ENCODE measurements at places on chromosomes 4 and X. TPM values are rescaled to one million over a fixed set of nuclear protein-coding genes. Genes with fewer than 3 reads are reported as not detected.
A peak's percentile ranks its signal among the peaks of the same experiment; 100 is the strongest.

DNA sequence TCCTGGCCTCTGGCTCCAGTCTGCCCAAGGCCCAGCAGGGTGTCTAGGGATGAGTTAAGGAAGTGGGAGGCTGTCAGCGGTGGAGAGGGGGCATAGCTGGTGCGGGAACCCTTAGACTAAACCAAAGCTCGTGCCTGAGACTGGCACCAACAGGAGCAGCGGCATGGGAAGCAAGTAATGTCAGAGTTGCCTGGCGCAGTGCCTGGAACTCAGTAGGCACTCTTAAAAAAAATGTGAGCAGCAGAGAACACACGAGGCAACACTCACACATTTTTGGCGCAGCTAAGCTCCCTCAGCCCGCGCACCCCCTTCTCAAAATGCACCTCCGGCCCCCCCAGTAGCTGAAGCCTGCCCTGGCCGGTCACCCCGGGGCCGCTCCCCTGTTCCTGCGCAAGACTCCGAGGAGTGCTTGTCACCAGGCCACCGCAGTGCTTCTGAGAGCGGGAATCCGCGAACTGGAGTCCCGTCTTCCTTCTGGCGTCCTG is 583 bp downstream of the GABRE start:
- peak; percentile 45 for DNase-seq
- peaks cover 9% of the 10 kb centered on the region for H3K4me1 ChIP-seq
- H3K36me3 ChIP-seq: no peaks in the 10 kb centered on the region
- H3K27me3 ChIP-seq: no peaks in the 10 kb centered on the region

GRCh38 chr4:6991771-6992557 is 51.2 kb upstream of the TADA2B start:
- peak; percentile 70 for DNase-seq
- H3K4me1 ChIP-seq: peaks cover 43% of the 10 kb centered on the region
- H3K27ac ChIP-seq: peak overlapping the region; percentile 65
- no peak overlapping the region for H3K4me3 ChIP-seq
- no peaks in the 10 kb centered on the region for H3K27me3 ChIP-seq
- no peaks in the 10 kb centered on the region for H3K36me3 ChIP-seq

DNA sequence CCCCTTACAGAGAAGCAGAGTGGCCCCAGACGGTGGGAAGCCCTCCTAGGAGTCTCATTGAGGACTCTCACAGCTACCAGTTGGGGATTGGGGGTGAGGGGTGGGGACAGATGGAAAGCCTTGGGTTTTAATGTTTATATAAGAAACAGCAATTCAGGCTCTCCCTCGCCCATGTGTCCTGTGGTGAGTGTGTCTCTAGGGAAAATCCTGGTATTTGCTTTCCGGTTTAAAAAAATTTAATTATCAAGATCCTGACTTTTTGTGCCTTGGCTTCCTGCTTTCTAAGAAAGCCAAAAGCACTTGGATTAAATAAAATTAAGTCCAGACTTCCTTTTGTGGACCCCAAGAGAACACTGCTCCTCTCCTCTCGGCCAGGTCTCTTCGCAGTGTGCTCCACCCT is 93.8 kb downstream of the SOWAHB start:
- H3K36me3 ChIP-seq: no peaks in the 10 kb centered on the region
- no peak overlapping the region for H3K27ac ChIP-seq
- no peak overlapping the region for H3K4me3 ChIP-seq
- no peak for DNase-seq
- no peaks in the 10 kb centered on the region for H3K27me3 ChIP-seq
- no peaks in the 10 kb centered on the region for H3K4me1 ChIP-seq

GRCh38 chr4:86846921-86847320 is 2.3 kb downstream of the SLC10A6 start:
- no peak for DNase-seq
- no peak overlapping the region for H3K27ac ChIP-seq
- H3K27me3 ChIP-seq: no peaks in the 10 kb centered on the region
- no peaks in the 10 kb centered on the region for H3K36me3 ChIP-seq
- no peak overlapping the region for H3K4me3 ChIP-seq
- no peaks in the 10 kb centered on the region for H3K4me1 ChIP-seq

GRCh38 chr4:184475096-184475461 is 729 bp upstream of the IRF2 start:
- H3K4me3 ChIP-seq: peak overlapping the region; percentile 81
- peak overlapping the region; percentile 94 for H3K27ac ChIP-seq
- H3K36me3 ChIP-seq: no peaks in the 10 kb centered on the region
- H3K4me1 ChIP-seq: peaks cover 45% of the 10 kb centered on the region
- no peaks in the 10 kb centered on the region for H3K27me3 ChIP-seq

GRCh38 chrX:148270499-148270898 is 229.9 kb upstream of the AFF2 start:
- no peak overlapping the region for H3K4me3 ChIP-seq
- no peaks in the 10 kb centered on the region for H3K36me3 ChIP-seq
- no peak for DNase-seq
- H3K27ac ChIP-seq: no peak overlapping the region

DNA sequence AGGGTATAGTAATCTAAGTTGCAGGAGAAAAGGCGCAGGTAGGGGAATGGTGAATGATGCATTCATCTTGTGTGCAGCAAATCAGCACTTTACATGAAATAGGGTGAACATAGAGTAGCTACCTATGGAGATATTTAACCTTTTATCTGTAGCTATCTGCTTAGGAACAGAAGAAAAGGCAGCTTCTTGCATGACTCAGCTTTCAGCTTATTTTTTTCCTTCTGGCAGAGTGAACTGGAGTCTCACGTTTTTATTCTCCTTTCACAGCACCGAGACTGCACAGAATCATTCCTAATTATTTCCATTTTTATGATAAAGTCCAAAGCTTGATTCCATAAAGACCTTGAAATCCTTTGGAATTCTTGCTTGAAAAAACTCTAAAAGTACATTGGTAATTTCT is 4.8 kb upstream of the SCOC start:
- peaks cover 5% of the 10 kb centered on the region for H3K4me1 ChIP-seq
- H3K4me3 ChIP-seq: no peak overlapping the region
- no peaks in the 10 kb centered on the region for H3K36me3 ChIP-seq
- DNase-seq: no peak
- H3K27ac ChIP-seq: no peak overlapping the region

- no peak overlapping the region for H3K27ac ChIP-seq
- no peaks in the 10 kb centered on the region for H3K27me3 ChIP-seq
- H3K4me1 ChIP-seq: peaks cover 9% of the 10 kb centered on the region
- H3K4me3 ChIP-seq: no peak overlapping the region
Measured at GRCh38 chr4:15525080-15525479, 55.4 kb downstream of the CC2D2A start.

- H3K27me3 ChIP-seq: no peaks in the 10 kb centered on the region
- peak; percentile 34 for DNase-seq
- H3K27ac ChIP-seq: peak overlapping the region; percentile 56
- H3K4me3 ChIP-seq: no peak overlapping the region
Measured at GRCh38 chr4:38449506-38450174, 214.4 kb upstream of the KLF3 start.

DNA sequence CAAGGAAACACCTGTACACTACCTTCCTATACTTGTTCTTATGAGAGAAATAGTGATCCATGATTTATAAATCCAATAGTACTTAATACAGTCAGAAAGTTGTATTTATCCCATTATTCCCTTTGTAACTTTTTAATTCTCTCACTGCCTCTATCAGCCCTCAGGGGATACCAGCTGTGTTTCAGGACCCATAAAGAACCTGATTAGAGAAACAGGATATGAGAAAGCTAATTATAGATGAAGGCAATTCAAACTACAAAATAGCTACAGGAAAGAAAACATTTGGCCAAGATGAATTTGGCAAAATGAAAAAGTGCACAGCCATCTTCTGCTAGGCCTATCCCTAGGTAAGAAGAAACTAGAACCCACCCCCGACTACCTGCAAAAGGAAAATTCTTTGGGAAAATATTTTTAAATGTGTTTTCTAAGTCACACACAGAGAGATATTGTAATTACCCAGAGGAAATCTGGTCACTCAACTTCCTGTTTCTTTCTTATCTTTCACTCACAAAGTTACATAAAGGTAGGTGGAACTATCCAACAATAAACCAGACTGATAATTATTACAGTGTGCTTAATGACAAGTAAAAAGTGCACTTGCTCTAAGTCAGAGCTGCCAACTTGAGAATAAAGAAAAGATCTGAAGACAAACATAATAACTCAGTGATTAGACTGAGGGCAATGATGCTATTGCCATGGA is 836.5 kb upstream of the HTR2C start:
- no peaks in the 10 kb centered on the region for H3K36me3 ChIP-seq
- no peak for DNase-seq
- H3K27me3 ChIP-seq: no peaks in the 10 kb centered on the region
- H3K27ac ChIP-seq: no peak overlapping the region

GRCh38 chr4:76984127-76984526 is 34.6 kb downstream of the SEPTIN11 start:
- no peak for DNase-seq
- H3K4me3 ChIP-seq: no peak overlapping the region

DNA sequence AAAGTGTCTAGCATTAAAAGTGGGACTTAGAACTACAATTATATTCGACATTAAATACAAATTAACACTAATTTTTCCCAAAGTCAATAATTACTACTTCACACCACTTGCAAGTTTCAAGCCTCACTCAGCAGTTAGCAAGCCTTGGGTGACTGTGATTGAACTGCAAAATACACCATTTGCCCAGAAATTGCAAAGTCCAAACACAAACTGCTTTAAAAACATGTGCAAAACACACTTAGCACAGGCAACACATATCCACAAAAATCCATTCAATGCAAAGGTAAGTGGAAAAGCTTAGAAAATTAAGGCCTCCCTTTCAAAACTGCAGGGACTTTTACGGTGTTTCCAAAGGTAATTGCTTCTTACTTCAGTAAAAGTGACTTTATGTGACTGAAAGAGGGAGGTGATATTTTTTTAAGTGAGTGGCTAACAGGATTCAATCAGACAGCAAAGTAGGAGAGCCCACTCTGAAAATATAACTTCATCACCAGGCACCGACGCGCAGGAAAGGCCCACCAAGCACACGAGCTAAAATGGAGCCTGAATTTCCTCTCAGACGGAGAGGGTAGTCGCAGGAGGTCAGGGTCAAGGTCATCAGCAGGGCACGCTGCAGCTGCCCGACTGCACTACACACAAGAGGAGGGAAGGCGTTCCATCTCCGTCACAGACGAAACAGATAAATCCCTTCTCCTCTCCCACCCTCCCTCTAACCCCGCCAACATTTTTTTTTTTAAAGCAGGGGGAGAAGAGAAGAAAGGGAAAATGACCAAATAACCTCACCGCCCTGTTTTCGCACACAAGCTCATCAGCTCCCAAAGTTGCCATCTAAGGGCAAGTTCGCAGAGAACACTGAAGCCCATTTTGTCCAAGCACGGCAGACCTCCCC is 3.1 kb downstream of the ZNF827 start:
- peak overlapping the region; percentile 84 for H3K4me3 ChIP-seq
- H3K36me3 ChIP-seq: no peaks in the 10 kb centered on the region
- no peaks in the 10 kb centered on the region for H3K27me3 ChIP-seq
- DNase-seq: no peak

DNA sequence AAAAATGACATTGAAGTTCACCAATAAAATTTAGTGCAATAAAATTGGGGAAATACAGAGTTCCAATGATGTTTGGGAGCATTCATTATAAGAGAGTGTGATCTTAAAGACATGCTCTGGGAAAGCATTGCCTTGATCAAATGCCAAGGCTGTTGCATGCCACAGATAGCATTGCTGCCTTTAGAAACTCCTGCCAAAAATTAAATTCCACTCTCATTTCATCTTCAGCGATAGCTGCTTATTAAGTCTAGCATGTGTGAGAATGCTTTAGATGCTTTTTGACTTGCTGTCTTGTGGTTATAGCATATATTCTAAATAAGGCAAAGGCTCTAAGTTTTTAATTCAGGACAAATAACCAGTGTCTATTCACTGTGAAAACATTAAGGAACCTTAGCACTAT is 49.3 kb downstream of the NPNT start:
- no peak for DNase-seq
- no peak overlapping the region for H3K27ac ChIP-seq
- H3K36me3 ChIP-seq: peaks cover 10% of the 10 kb centered on the region
- no peaks in the 10 kb centered on the region for H3K27me3 ChIP-seq
- no peaks in the 10 kb centered on the region for H3K4me1 ChIP-seq

The KLB gene
- 3.6 TPM for total RNA-seq

The MAGED4 gene
- 5.2 TPM for total RNA-seq

The SLC4A4 gene
- 402 TPM for total RNA-seq

The TMEM164 gene
- 334 TPM for total RNA-seq

The CT83 gene
- not detected for total RNA-seq

The TNMD gene
- total RNA-seq: 0.99 TPM

All from body of pancreas (tissue), 4 donors.